Lung (tissue), 17 donors: ENCODE measurements at places on chromosomes 12 and 14. TPM values are rescaled to one million over a fixed set of nuclear protein-coding genes. Genes with fewer than 3 reads are reported as not detected.

The SAMD15 gene
- polyA plus RNA-seq, result 0.71 TPM

The P2RX7 gene
- polyA plus RNA-seq, result 11.4 TPM

The TAS2R19 gene
- polyA plus RNA-seq, result 0.14 TPM

The SP1 gene
- 26.6 TPM for polyA plus RNA-seq

The GPR84 gene
- polyA plus RNA-seq, result 0.73 TPM

The IKBIP gene
- 15.7 TPM for polyA plus RNA-seq

The KRT3 gene
- polyA plus RNA-seq, result not detected

- DNase-seq, result no peak
Observed at GRCh38 chr12:4027412-4027811, 154.2 kb upstream of the PARP11 start.

GRCh38 chr12:76899522-76899921, 20.7 kb upstream of the CSRP2 start:
- no peak for DNase-seq

GRCh38 chr12:26283617-26284016, 88.2 kb downstream of the SSPN start:
- DNase-seq, result no peak

- no peak for DNase-seq
Observed at GRCh38 chr14:95085321-95085720, 72.0 kb downstream of the DICER1 start.

DNA sequence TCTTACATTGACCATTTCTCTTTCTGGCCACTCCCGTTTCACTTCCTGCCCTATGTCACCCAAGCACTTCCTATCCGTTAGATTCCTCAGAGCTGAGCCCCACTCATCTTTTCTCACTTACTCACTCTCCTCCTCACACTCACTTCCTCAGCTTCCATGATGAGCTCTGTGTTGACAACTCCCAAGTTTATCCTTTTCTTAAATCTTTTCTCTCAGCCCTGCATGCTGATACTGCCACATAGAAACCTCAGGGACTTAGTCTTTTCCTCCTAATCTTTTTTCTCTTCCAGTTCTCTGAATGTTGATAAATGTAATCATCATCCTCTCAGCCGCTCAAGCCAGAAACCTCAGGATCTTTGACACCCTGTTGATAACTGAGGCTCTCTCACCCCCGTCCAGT, 99.6 kb downstream of the ANO6 start:
- no peak for DNase-seq

- no peak for DNase-seq
Observed at GRCh38 chr14:29999013-29999539, 71.4 kb upstream of the PRKD1 start.

- DNase-seq, result no peak
Observed at GRCh38 chr12:114215746-114216145, 190.2 kb downstream of the TBX5 start.

GRCh38 chr12:79515530-79515935, 175.2 kb downstream of the PAWR start:
- DNase-seq, result no peak

- DNase-seq, result no peak
Observed at GRCh38 chr14:67429510-67430205, 17.7 kb upstream of the PLEK2 start.
